ENCODE measurements at places on chromosomes 16 and 17.
A peak's percentile ranks its signal among the peaks of the same experiment; 100 is the strongest.

GRCh38 chr16:66369055-66369592 lies 2.6 kb downstream of the CDH5 start:
- DNase-seq: no peak

DNA sequence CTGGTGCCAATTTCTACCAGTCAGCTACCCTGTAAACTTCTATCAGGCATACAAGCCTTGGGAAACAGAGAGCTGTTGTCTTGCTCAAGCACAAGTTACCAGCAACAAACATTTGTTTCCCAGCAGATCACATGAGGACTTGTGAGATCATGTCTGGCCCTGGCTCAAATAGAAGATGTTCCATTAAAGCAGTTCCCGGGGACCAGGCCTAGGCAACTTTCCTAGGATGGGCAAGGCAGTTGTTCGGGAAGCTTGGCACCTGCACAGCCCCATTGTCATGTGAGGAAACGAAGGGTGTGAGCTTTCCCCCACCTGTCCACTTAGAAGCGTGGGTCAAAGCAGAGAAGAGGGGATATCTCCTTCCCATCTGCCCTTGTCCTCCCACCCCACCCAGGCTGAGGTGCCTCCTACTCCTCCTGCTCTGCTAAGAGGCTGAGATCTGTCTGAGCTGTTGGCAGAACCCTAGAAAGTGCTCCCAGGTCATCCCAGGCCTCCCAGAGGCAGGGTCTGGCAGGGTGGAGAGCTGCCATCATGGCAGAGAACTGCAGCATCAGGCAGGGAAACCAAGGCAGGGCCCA lies 11.2 kb upstream of the SLC47A2 start:
- peak; percentile 95 for DNase-seq

DNA sequence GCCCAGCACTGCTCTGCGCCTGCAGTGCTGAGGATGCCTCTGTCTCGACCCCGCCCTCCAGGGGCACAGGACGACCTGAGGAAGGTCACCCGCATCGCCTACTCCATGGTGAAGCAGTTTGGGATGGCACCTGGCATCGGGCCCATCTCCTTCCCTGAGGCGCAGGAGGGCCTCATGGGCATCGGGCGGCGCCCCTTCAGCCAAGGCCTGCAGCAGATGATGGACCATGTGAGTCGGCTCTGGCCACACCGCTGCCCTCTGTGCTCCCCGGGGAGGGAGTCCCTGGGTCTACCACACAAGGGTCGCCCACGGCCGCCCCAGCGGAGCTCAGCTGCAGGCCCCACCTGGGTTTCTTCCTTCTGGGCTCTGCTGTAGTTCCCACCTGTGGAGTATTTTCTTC lies 6.7 kb upstream of the RPL13 start:
- no peak for DNase-seq

GRCh38 chr17:7250695-7251627 lies 573 bp downstream of the CTDNEP1 start:
- peak; percentile 45 for DNase-seq

DNA sequence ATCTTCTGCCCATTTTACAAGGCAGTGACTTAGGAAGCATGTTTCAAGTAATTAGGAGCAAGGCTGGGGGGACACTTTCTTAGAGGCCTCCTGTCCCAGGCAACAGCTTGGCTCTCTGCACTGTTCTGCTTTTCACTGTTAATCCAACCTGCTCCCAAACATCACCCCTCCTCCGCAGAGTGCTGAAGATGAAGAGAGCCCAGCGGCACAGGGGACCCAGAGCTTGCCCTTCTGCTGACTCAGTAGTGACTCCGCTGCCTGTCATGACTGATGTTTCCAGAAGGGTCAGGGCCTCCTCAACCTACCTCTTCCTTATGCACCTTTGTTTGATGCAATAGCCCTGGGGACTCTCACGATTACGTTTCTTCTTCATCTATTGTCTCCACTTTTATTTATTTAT lies 38.9 kb upstream of the NDRG4 start:
- no peak for DNase-seq

DNA sequence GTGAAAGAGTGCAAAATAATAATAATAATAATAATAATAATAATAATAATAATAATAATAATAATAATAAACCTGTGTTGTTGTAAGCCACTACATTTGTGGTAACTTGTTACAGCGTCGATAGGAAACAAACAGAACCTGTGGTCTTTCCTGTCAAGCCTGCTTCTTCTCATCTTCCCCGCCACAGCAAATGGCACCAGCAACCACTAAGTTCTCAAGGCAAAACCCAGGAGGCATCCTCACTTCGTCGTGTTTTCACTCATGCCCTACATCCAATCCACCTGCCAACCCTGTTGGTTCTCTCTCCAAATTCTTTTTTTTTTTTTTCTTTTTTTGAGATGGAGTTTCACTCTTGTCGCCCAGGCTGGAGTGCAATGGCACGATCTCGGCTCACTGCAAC lies 34.2 kb downstream of the ITGAE start:
- DNase-seq: no peak

- DNase-seq: peak; percentile 73
Observed at GRCh38 chr17:20122254-20122879, 113.2 kb downstream of the SPECC1 start.

- no peak for DNase-seq
Observed at GRCh38 chr17:17151541-17151940, 54.6 kb downstream of the PLD6 start.

- no peak for DNase-seq
Observed at GRCh38 chr17:34532281-34533065, 46.9 kb upstream of the TMEM132E start.

DNA sequence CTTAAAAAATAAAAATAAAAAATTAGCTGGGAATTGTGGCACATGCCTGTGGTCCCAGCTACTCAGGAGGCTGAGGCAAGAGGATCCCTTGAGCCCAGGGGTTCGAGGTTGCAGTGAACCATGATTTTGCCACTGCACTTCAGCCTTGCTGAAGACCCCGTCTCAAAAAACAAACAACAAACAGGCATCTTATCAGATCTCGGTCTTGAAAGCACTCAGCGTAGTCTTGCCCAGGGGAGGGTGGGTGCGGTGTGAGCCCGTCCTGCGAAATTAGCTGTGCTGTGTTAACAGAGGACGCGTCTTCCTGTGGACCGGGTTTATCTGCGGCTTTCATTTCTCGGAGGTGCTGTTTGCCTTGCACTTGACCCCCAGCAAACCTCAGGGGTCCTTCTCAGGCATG lies 5.4 kb downstream of the GAA start:
- no peak for DNase-seq

- peak; percentile 49 for DNase-seq
Observed at GRCh38 chr17:40224718-40225550, 5.8 kb downstream of the WIPF2 start.

- DNase-seq: no peak
Observed at GRCh38 chr17:40516581-40517285, 15.3 kb upstream of the TNS4 start.

- DNase-seq: no peak
Observed at GRCh38 chr17:37743875-37744632, 805 bp downstream of the HNF1B start.
